ENCODE measurements at places on chromosomes 7 and 10.

- no peak for DNase-seq
These were observed 21.9 kb downstream of the BNIP3 start for GRCh38 chr10:131959841-131960240.

GRCh38 chr7:85510287-85510686, 323.4 kb upstream of the SEMA3D start:
- DNase-seq: no peak

DNA sequence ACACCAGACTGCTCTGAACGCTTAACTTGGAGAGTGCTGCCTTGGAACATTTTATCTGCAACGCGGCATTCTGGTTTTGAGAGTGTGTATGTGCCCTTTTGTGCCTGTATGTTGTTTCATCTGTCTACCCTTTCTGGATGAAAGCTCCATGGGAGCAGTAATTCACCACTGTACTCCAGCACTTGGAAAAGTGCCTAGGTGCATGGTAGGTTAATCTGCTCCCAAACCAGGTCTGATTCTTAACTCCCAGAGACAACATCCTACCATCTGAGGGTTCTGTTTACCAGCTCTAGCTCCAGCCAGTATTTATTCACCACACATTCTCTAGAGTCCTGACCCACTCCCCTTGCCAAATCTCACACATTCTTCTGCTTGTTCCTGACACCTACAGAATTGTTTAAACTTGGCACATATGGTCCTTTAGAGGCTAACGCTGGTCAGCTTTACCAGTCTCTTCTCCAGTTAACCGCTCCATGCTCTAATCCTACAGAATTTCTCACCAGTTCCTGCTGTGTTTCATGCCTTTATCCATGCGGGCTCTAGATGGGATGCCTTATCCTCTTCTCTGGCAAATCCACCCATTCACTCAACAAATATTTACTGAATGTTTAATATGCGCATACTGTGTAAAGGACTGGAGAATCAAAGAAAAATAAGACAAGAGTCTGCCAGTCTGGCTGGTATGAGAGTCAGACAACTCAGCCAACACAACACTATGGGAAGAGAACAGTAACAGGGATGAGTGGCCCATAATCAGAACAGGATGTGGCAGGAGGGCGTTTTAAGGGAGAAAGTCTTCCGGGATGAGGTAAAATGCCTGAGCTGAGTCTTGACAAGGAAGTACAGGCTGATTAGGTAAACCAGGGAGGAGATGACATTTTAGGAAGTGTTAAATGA, 46.3 kb downstream of the MTPN start:
- DNase-seq: peak; percentile 62

DNA sequence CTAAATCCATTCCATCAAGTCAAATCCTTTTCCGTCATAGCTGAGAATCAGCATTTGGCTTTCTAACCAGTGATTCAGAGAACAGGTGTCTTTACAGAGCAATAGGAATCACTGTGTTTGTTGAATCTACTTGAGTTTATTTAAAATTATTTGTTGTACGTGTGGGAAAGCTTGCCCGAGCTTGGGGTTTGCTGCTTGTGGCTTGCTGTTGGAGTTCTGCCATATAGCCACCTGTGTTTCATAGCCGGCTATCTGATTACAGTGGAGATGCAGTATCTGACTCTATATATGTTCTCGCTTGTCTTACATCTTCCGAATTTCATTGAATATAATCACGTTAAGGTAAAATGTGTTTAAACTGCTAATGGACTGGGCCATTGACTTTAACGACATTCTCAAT, 274.3 kb upstream of the MKI67 start:
- DNase-seq: no peak

GRCh38 chr7:26546508-26547053, 254.9 kb downstream of the SNX10 start:
- DNase-seq: no peak

DNA sequence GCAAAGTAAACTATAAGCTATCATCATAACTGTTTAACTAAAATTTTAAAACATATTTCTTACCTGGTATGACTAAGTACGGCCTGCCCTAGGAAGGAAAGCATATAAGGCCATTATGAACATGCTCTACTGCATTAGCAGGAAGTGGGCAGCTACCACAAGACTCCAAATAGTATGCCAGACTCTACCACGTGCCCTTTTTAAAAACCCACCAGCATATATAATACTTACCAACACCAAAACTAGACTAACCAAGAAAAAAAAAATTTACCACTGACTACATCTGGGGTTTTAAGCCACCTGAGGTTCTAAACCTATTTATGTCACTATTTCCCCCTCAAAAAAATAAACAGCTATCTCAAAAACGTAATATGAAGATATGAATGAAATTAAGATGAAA, 30.1 kb downstream of the NUDCD3 start:
- DNase-seq: no peak

DNA sequence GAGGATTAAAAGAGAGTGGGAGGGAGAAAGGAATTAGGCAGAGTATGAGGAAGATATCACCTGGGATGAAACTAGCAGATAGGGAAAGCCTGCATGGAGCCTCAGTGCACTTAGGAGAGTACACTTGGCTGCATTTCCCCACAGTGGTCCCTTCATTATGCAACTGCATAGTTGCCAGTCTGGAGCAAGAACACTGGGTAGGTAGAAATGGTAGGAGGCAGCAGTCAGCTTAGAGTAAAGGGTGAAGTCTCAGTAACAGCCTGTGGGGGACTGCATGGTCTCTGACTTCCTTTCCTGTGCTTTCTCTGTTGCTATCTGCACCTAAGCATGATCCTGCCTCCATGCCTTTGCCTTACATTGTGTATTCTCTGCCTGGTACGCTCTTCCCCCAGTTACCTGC, 14.0 kb upstream of the PCGF5 start:
- no peak for DNase-seq

DNA sequence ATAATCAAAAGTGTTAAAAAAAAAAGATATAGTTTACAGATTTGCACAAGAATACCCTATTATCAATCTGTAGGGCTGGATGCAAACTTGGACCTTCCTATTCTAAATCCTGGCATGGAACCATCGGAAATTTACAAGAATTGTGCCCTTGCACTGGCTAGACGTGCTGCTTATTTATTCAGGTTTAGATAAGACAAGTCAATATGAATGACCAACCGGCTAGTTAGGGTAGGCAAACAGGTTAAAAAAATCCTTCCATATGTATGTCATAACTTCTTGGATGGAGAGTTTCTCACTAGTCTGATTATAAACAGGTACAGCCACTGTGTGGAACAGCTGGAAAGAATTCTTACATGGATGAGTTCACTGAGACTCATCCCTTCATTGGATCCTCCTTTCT, 41.4 kb downstream of the PKD1L1 start:
- no peak for DNase-seq

- DNase-seq: no peak
These were observed 875.8 kb upstream of the KCND2 start for GRCh38 chr7:119397156-119397555.

GRCh38 chr10:98916526-98917125, 319.0 kb downstream of the HPSE2 start:
- no peak for DNase-seq

DNA sequence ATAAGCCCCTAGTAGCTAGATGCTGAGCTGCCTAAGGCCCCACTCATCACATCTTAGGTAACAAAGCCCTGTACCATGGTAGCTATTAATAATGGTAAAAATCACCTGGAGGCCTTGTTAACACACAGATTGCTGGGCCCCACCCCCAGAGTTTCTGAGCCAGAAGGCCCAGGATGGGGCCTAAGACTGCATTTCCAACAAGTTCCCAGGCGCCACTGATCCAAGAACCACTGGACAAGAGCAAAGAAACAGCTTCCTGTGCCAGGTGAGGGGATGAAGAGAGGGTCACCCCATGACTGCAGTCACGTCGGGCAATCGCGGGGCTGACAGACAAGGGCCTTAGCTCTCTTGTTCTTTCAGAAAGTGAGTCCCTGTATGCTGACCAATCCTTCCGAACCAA, 46.8 kb downstream of the ACSM6 start:
- DNase-seq: no peak

DNA sequence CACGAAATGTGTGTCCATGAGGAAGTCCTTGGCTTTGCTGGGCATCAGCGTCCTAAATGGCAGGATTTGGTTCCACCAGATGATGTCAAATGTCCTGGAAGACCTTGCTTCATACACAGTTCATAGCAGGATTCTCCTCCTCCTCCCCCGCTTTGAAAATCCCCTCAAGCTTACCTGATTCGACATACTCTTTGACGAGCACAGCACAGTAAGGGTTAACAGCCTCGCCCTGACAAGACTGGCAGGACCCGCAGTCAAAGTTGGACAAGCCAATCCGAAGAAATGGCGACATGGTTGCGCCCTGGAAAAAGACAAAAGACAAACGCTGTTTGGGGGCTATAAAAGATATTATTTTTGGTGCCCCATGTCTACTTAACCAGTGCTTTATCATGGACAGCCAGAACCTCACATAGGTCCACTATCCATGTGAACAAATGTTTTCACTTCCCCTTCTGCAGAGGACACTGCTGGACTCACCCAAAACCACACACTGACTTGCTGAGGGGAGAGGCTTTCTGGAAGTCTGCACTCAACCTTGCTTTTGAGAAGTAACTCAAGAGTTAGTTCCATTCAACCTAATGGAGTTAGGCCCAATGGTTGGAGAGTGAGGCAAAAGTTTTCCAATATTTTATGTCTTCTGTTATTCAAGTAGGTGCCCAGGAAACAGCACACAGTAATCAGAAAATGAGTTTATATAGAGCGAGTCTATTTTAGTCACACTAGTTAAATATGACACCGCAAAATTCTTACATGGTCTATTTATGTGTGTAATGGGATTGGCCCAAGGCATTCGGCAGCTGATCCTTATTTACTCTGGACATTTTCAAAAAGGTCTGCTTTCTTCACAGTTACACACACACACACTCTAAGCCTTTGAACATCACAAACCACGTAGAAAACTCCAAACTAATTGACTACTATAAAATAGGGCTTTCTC, 65.0 kb downstream of the PRKCQ start:
- no peak for DNase-seq

GRCh38 chr10:29144126-29144525, 144.7 kb upstream of the LYZL1 start:
- DNase-seq: no peak

DNA sequence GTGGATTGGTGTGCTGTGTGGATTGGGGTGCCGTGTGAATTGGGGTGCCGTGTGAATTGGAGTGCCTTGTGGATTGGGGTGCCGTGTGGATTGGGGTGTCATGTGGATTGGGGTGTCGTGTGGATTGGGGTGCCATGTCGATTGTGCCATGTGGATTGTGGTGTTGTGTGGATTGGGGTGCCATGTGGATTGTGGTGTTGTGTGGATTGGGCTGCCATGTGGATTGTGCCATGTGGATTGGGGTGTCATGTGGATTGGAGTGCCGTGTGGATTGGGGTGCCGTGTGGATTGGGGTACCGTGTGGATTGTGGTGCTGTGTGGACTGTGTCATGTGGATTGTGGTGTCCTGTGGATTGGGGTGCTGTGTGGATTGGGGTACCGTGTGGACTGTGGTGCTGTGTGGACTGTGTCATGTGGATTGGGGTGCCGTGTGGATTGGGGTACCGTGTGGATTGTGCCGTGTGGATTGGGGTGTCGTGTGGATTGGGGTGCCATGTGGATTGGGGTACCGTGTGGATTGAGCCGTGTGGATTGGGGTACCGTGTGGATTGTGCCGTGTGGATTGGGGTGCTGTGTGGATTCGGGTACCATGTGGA, 120.6 kb upstream of the NPS start:
- no peak for DNase-seq

GRCh38 chr7:77330169-77330882, 85.8 kb downstream of the GSAP start:
- DNase-seq: peak; percentile 47

DNA sequence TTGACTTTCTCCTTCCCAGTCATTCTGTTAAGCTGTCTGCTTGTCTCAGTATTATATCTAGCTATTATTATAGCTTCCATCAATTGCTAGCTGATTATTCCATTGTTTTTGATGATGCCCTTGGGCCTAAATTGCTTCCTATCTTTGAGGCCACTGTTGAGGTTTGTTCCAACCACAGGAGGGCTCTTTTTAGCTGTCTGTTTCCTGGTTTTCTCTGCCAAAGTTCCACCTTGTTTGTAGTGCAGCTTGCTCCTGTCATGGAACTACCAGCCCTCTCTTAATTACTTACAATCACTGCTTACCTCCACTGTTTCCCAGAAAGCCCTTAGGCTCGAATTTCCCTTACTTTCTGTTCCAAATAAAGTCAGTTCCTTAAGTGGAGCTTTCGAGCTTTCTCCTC, 118.7 kb upstream of the SEC61G start:
- peak; percentile 23 for DNase-seq

GRCh38 chr10:113474752-113475151, 78.1 kb upstream of the HABP2 start:
- no peak for DNase-seq

DNA sequence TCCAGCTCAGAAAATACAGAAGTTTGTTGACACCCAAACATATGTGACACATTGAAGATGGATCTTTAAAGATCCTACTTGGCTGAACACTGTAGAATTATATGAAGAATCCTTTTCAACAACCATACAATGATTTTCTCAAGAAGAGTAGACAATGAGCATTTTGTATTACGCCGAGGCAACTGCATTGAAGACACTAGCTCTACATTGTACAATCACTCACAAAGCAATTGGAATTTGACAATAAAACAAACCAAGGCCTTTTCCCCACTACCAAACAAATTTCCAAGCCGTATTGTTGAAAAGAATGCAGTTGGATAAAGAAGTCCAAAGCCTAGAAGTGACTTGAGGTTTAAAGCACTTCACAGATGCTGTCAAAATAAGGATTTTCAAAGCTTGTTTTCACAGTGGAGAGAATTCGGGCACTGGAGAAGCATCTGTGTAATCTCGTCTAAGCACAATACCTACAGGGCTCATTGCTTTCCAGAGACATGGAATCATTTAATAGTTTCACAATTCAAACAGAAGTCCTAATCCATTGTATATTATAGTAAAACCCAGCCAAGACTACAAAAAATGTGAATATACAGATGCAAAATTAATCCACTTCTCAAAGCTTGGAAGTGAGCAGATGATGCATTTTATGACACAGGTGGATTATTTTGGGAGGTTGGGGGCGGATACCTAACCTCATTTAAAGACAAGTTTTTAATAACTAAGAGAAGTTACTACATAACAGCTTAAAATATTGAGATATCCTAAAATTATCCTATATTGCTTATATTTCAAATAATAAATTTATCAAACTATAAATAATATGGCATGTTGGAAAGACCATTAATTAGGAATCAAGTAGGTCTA, 78.6 kb downstream of the SORCS1 start:
- no peak for DNase-seq

- no peak for DNase-seq
These were observed 464.0 kb upstream of the AUTS2 start for GRCh38 chr7:69134316-69134715.

DNA sequence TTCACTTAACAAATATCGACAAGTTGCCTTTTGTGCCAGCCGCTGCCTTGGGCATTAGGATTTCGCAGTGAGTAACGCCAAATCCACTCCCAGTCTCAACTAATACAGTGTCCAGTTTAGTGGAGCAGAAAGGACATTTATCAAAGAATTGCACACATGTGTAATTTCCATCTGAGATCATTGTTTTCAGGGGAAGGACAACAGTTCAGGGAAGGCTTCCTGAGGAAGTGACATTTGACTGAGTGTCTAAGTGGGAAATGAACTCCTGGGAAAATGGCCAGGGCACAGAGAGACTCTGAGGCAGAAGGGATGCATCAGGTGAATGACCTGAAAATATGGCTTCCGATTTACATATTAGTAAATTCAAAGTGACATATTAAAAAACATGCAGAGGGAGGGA, 89.4 kb downstream of the ITGA8 start:
- DNase-seq: peak; percentile 4

GRCh38 chr7:40716052-40716451, 581.2 kb downstream of the SUGCT start:
- DNase-seq: peak; percentile 41

- peak; percentile 25 for DNase-seq
These were observed 401.0 kb upstream of the NRP1 start for GRCh38 chr10:33735464-33735923.
